ENCODE measurements at places on chromosomes 5 and 9. TPM values are rescaled to one million over a fixed set of nuclear protein-coding genes. Genes with fewer than 3 reads are reported as not detected.

DNA sequence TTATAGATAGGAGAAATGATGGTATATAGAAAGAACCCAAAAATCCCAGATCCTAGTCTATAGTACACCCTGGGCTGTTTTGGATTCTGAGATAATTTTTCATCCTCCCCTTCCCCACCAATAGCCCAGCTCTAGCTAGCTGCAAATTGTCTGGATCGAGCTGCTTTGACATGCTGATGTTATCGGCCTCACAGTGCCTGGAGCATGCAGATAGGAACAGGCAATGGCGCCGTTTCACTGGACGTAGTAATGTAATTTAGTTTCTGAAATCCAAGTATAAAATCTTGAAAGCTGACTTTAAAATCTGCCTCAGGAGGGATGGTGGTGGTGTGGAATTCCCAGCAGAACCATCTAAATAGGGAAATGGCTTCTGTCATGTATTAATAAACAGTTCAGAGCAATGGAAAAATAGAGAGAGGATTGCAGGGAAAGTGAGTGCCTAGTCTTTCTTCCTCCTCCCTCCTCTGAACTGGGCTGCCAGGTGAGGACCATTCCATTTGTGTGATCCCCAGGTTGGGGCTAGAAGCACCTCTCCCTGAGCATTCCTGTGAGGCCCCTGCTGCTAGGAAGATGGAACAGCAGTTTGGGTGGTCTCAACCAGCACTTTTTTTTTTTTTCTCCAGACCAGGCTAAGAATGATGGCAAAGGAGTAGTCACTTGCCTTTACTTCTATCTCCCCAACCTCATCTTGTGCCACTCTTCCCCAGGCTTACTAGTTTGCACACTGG, 31.9 kb downstream of the FAM219A start:
- DNase-seq = no peak

PRUNE2 gene
- 16.8 TPM for polyA plus RNA-seq

DNA sequence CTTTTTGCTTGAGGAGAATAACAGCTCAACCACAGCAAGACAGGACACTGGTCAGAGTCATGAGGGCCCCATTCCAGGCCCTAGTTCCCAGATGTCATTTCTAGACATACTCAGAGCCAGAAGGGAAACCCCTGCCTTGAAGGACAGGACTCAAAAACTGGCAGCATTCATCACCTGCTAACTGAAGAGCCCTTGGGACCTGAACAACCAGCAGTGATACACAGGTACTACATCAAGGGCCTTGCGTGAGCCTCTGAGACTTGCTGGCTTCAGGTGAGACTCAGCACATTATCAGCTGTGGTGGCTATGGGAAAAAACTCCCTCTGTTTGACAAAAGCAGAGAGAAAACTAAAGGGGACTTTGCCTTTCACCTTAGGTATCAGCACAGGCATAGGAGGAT, 22.6 kb downstream of the TMEM267 start:
- DNase-seq = no peak

GRCh38 chr9:125603478-125604021, 103.5 kb downstream of the MAPKAP1 start:
- DNase-seq = no peak

DNA sequence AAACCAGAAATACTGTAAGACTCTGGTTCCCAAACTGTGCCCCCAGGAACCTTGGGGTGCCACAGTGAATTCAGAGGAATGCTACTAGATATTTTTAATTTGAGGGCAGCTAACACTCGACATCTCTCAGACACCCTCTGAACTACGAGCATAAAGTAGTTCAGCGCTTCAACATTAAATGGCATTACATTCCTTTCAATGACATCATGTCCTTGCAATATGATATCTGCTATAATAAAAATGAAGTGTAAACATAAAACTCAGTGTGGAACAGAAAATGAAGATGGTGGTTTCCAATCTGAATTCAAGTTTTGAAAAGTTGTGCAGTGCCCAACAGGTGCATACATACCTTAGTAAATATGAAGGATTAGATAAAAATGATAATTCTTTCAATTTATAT, 116.1 kb downstream of the LPAR1 start:
- no peak for DNase-seq

FOXD4L6 gene
- polyA plus RNA-seq = not detected

DNA sequence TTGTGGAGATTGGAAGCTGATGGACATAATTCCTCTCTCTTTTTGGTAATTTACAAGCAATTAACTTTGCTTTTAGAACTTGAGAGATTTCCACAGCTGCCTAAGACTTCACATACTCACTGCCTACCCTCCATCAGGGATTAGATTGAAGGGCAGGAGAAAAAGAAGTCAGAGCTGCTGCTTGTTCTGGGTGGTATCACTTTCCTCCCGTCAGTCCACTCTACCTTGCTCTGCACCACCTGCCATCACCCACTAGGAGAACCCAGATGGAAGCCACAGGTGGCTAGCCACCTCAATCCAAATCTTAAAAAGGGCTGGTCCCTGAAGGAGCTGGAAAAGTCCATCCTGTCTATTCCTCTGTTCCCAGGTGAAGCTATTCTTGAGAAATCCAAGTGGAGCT, 10.5 kb downstream of the IRF1 start:
- no peak for DNase-seq

GRCh38 chr5:154291917-154292316, 101.4 kb downstream of the GALNT10 start:
- DNase-seq = no peak

DNA sequence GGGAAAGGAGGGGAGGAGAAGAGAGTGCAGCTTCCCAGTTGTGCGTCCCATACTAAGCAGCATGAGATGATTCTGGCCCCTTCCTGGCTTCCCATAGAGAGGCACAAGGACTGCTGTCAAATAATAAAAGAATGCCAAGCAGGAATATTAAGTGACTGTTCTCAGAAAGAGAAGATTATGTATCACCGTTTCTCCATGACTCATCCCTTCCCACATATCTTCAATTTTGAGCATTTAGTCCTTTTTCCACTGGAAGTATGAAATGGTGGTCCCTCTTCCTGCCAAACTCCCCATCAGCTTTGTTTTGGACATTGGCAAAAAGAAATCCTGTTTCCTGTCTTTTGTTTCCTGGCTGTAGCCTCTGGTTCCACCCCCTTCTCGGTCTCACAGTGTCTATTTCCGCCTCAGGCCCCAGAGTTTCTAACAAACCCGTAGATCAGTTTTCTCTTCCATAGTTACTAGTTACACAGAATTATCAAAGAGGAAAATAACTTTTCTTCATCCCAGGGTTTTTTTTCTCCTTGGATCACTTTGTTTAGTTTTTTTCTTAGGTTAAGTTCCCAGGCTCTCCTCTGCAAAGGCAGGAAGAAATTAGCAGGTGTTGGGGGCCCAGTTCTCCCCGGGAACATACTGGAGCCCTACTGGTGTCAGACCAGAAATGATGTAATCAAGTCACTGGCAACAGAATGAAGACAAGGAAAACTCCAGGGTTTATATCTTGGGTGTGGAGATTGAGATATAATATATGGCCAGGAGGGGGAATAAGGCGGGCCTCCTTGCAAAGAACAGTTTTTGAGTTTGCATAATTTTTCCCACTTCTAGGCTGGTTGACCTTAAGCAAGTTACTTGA, 26.4 kb upstream of the ARHGAP26 start:
- no peak for DNase-seq

GRCh38 chr5:58887721-58888409, 305.0 kb downstream of the RAB3C start:
- no peak for DNase-seq

PDLIM4 gene
- polyA plus RNA-seq = 15.5 TPM

SPINK1 gene
- 55.1 TPM for polyA plus RNA-seq

- no peak for DNase-seq
Observed at GRCh38 chr9:534886-535285, 306.6 kb upstream of the DMRT1 start.

DNA sequence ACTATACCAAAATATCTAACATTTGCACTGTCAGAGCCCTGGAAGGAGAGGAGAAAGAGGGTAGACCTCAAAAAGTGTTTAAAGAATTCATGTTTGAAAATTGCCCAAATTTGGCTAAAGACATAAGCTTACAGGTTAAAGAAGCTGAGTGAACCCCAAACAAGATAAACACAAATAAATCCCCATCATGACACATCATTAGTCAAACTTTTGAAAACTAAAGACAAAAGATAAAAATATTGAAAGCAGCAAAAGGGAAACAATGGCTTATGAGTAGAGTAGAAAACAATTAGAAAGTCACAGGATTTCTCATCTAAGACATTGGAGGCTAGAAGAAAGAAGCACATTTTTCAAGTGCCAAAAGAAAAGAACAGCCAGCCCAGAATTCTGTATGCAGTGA, 6.1 kb upstream of the UBLCP1 start:
- DNase-seq = no peak

- DNase-seq = no peak
Observed at GRCh38 chr9:112680731-112681402, 37.0 kb downstream of the INIP start.

TCOF1 gene
- 39.1 TPM for polyA plus RNA-seq

DNA sequence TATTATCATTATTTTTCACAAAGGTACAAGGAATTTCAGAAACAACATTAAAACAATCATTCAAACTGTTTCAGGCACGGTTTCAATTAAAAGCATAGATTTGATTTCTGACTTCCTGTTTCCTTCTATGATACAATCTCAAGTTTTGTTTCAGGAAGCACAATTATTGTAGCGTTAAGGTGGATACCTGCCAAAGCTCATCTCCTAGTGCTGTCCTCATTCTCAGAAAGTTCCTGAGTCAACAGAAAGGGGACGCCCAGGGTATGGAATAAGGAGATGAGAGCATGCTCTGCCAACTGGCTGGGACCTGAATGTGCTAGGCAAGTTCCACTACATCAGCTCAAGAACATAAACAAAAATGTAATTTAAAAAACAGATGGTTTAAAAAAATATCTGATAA, 2.0 kb upstream of the TRIM14 start:
- no peak for DNase-seq

- DNase-seq = no peak
Observed at GRCh38 chr5:142453932-142454331, 129.1 kb upstream of the SPRY4 start.

DNA sequence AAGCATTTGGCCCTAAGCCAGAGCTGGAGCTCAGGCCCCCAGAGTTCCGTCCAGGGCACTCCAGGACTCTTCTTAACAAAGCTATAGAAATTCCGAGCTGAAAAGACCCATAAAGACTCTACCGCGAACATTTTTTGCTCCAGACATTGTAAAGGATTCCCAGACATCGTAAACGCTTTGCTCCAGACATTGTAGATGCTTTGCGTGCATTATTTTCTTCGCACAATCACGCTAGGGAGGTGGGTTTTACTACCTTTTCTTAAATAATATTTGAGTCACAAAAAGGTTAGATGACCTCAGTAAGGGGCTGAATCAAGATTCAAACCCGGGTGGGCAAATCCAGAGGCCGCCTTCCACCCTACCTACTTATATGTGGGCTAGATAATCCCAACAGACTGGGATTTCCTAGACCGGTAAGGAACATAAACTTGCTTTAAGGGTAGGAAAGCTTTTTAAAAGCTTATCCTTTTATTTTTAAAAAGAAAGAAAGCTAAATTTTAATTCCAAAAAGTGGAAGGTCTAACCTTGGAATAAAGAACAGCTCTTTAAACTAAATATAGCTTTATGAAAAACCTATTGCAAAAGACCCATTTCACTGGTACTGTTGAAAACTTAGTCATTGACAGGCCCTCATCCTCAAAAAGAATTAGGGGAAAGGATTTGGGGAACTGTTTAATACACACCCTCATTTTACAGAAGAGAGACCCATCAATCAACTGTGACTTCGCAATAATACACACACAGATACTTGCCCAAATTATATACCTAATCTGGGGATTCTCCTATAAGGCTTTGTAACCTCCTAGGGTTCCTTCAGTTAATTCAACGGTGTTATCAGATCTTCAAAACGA, 822 bp upstream of the TNIP1 start:
- no peak for DNase-seq

DNA sequence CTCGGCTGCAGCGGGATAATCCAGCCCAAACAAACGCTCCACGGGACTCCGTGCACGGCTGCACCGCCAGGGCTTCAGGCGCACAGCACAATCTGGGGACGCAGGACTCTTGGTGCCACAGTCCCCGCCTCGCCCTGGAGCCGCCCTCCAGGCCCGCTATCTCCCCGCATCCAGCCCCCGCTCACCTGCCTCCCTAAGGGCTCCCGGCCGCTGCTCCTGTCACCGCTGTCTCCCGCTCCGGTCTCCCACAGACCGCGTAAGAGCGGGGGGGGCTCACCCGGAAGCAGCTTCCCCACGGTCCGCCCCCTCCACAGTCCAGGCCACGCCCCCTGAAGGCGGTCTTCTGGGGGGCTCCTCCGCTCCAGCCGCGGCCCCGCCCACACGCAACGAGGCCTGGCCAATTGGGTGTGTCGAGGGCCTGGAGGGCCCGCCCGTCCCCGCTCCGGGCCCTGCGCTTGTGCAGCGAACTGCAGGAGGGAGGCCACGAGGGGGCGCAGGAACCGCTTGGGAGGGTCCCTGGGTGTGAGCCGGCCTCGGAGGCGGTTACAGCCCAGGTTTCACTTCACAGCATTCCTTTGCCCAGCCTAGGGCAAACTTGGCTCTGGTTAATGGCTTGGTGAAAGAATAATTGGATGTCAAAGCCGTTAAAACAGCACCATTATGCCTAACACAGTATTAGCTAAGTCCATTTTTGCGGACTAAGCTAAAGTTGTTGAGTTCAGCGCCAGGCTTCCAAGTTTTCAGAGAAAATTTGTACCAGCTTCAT, at the start of gene ALAD:
Gene ALAD, minus strand, starts transcription at position 258 of the 766 bp plus-strand sequence. CDS start 7,725 bp downstream, outside the sequence.
- peak; percentile 99 for DNase-seq

DNA sequence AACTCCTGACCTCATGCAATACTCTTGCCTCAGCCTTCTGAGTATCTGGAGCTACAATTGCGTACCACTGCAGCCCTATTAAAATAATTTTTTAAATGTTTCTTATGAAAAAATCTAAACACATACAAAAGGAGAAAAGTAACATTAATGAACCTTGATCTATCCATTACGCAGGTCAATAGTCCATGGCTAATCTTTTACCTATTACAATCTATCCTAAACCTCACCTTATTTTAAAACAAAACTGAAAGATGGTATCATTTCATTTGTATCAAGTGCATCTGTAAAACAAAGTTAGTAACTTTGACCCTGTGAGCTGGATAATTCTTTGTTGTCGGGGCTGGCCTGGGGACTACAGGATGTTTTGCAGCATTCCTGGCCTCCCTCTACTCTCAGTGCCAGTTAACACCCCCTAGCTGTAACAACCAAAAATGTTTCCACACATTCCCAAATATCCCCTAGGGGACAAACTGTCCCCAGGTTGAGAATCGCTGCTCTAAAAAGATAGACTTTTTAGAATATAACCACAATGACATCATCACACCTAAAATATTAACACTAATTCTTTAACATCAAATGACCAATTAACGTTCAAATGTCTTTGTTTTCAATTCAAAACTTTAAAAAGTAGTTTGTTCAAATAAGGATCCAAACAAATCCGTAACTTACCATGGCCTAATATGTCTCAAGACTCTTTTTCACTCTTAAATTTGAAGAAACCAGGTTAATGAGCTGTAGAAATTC, 54.8 kb downstream of the RNF38 start:
- DNase-seq = no peak

- no peak for DNase-seq
Observed at GRCh38 chr5:132458226-132458560, 32.4 kb downstream of the IRF1 start.

- DNase-seq = no peak
Observed at GRCh38 chr9:123039617-123040219, 6.3 kb downstream of the GPR21 start.

TPD52L3 gene
- not detected for polyA plus RNA-seq
